NCI-H2029 treated with DMSO at 0.1 percent for 48 hours (cell line): ENCODE measurements at places on chromosomes 4 and X.

GRCh38 chr4:122783301-122784215 lies 43.1 kb upstream of the FGF2 start:
- no peak for DNase-seq

- no peak for DNase-seq
Measured at GRCh38 chr4:121096629-121097028, 24.3 kb upstream of the NDNF start.

DNA sequence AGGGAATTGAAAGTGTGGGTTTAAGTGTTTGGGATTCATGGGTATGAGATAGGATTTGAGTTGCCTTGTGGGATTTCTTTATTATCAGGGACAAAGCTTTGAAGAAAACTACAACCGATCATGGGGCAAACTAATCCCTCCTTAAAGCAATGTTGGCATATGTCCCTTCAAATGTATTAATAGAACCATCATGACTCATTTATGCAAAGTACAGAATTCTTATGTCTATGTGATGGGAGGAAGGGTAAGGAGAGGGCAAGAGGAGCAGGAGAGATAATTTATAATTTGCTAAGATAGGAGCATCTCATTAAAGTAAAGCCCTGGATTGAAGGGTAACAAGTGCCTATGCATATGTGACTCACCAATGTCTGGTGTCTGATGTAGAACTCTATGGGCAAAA lies 94.2 kb downstream of the PHEX start:
- no peak for DNase-seq

GRCh38 chr4:101931619-101932018 lies 141.1 kb downstream of the BANK1 start:
- no peak for DNase-seq

GRCh38 chr4:149886786-149887490 lies 71.3 kb upstream of the IQCM start:
- DNase-seq, result no peak

DNA sequence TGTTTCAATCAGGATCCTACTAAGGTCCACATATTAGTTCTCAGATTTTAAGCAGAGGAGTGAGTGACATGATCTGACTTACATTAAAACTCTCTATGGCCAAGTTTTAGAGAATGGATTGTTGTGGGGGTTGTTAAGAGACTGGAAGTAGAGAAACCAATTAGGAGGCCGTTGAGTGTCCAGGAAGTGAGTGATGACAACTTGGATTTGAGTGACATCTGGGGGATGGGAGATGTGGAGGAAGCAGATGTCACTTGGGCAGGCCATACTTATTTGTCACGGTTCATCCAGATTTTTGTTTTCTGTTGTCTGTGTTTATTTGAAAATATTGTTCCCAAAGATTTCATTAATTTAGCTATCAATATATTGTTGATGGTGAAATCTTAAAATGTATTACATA lies 28.3 kb downstream of the ADD1 start:
- DNase-seq, result no peak

GRCh38 chr4:128454881-128455280 lies 167.3 kb upstream of the PGRMC2 start:
- DNase-seq, result peak; percentile 25

GRCh38 chr4:89290727-89291516 lies 16.7 kb downstream of the GPRIN3 start:
- DNase-seq, result no peak

GRCh38 chrX:9844936-9845577 lies 58.8 kb downstream of the SHROOM2 start:
- DNase-seq, result no peak

DNA sequence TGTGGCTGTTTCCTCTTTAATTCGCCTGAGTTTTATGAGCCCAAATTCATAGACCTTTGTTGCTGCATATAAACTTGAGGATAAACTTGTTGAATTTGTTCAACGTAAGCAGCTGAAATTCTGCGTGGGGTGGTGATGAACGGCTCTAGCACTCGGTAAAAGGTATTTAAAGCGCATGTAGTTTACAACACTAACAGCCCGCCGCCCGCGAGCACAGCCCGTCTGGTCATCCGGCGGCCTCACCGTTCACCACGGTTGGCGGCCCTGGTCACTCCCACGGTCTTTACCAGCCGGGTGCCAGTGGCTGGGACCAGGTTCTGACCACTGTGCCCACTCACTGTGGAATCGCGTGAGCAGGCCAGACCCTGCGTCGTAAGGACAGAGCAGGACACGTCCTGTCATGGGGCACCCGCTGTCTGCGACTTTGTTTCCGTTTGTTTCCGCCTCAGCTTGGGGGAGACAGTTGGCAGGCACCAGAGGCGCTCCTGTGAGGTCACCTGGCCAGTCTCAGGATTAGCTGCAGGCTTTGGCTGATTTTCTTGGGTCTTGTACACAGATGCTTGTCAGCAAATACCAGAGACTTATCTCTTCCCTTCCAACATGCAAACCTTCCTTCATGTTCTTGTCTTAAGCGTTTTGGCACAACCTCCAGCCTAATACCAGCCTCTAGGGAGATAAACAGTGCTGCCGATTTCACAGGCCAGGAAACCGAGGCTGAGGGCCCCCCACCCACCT lies 36.8 kb upstream of the SPON2 start:
- no peak for DNase-seq

GRCh38 chr4:132660181-132660580 lies 488.9 kb upstream of the PCDH10 start:
- DNase-seq, result no peak

DNA sequence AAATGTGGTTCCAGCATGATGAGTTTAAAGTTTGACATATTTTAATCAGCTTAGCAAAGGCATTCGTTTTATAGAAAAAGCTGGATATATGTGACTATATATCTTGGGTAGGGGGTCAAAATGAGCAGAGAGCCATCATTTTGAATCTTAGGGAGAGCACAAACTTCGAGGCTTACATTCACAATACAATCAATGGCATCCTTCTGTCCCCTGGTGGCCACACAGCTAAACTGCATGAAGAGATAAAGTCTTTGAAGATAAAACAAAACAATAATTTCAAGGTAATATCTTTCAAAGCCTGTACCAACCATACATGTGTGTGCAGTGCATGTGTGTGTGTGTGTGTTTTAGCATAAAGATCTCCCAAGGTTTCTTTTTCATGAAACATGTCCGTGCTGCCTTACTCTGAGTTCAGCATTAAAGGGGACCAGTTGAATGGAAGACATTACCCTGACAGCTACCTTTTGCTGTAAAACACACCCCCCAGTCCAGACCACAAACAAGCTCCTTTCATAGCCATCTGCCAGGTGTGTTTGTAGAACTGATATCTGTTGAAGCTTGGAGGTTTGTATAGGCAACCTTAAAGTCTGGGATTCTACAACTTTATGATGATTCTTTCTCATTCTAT lies 22.0 kb downstream of the DYNLT3 start:
- peak; percentile 4 for DNase-seq

GRCh38 chr4:71609167-71609566 lies 174.7 kb downstream of the GC start:
- DNase-seq, result no peak

DNA sequence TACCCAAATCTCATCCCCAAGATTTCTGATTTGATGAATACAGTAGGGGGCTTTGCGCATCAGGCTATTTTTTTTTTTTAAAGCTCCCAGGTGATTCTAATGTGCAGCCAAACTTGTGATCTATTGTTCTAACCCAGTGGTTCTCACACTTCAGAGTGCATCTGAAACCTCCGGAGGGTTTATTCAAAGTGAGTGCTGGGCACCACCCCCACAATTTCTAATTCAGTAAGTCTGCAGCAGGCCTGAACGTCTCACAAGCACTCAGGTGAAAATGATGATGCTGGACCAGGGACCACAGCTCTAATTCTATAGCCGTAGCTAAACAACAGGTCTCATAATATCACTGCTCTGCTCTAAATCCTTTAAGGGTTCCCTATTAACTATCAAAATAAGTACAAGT lies 211.4 kb downstream of the FMR1NB start:
- no peak for DNase-seq
